HT-29 (cell line): ENCODE measurements at places on chromosomes 4 and X. TPM values are rescaled to one million over a fixed set of nuclear protein-coding genes. Genes with fewer than 3 reads are reported as not detected.

GRCh38 chrX:100328351-100328750 is 81.7 kb downstream of the PCDH19 start:
- no peak for DNase-seq

DNA sequence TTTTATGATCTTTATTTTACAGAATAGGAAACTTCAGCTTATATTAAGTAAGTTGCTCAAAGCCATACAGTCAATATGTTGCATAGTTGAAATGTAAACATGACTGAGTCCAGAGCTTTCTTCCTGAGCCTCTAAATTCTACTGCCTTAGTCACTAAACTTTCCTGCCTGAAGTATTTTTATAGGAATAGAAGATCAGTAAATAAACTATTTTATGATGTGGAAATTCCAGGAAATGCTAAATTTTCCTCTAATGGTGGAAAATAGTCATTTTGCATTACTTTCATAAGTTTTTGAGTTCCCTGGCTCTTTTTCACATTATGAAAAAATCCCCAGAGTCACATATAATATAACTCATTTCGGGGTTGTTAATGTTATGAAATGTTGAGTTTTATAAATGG is 182.8 kb downstream of the BANK1 start:
- DNase-seq, result no peak

- no peak for DNase-seq
Observed at GRCh38 chr4:144645631-144646522, at the start of gene HHIP. Gene HHIP (plus strand): TSS chr4:144646156. CDS start chr4:144646676, 520 bp downstream.

- no peak for DNase-seq
Observed at GRCh38 chr4:72444092-72444491, 124.9 kb downstream of the ADAMTS3 start.

- DNase-seq, result no peak
Observed at GRCh38 chrX:48992341-48992740, 9.7 kb downstream of the GRIPAP1 start.

DNA sequence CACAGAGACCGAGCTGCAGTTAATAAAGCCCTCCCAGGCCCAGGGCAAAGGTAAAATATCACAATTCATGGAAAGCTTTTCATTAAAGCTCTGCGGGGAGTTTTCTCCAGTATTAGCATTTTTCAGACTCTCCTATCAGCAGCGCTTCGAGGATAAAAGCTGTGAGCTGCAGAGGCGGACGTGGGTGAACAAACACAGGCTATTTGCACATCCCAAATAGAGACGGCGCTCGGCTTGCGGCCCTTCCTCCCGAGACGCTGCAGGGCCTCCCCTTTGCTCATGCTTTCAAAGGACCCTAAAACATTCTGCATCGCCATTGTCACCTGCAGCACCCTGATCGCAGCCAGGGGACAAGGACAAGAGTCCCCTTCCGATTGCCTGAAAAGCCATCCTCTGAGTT is 97.3 kb downstream of the SORCS2 start:
- no peak for DNase-seq

DNA sequence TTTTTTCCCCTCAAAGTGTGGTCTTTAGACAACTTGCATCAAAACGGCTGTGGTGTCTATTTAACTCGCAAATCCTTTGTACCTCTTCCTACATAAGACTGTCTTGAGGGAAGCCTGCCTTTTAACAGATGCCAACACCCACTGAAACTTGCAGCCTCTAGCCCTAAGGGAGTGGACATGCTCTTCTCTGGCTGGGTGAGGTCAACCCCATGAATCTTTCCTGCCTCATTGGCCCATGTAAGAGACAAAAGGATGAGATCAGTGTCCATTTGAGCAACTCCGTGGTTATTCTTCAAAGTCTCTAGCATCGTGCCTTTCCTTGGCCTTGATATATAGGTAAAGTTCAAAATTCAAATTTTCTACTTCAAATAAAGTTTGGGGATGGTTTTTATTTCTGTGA is 134.7 kb downstream of the SHROOM3 start:
- no peak for DNase-seq

- no peak for DNase-seq
Observed at GRCh38 chr4:2750719-2751605, 5.2 kb downstream of the TNIP2 start.

- DNase-seq, result no peak
Observed at GRCh38 chr4:8120501-8120900, 38.1 kb downstream of the ABLIM2 start.

DNA sequence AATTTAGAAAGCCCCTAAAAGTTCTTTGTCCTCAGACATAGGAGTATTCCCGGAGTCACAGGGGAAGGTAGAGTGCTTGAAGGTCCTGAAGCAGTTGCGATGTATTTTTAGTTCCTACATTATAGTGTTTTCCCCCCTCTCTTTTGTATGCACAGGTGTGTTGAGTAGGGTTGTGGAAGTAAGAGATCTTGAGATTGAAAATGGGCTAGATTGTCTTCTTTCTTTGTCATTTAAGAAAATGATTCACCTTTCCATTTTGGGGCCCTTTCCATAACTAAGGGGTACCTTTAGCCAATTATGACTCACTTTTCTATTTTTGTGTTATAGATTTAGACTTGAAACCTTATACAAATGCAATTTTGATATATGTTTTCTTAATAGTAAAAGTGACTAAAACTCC is 75.8 kb upstream of the AFF2 start:
- DNase-seq, result no peak

DNA sequence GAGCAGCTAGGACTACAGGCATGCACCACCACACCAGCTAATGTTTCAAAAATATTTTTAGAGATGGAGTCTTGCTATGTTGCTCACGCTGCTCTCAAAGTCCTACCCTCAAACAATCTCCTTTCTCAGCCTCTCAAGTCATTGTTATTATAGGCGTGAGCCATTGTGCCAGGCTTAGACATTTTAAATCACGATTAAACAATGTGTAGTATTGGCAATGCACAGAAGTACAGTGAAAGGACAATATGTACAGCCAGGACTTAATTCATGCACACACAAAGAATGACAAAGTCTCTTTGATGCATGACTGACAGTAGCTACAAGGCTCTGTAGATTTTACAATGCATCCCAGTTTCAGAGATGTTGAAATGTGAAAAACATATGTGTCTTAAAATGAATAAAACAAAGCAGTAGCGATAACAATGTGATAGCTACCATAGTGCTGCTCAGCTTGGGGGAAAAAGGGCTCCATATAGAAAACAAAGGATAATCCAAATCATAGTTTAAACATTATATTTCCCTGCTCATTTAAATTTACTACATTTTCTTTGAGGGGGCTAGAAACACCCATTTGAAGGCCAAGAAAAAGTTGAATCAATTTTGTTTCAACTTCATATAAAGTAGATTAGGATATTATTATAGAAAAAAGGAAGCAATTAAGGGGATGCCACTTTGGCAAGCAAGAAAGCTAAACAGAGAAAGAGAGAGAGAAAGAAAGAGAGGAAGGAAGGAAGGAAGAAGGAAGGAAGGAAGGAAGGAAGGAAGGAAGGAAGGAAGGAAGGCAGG is 272.4 kb upstream of the SMIM31 start:
- DNase-seq, result no peak

DNA sequence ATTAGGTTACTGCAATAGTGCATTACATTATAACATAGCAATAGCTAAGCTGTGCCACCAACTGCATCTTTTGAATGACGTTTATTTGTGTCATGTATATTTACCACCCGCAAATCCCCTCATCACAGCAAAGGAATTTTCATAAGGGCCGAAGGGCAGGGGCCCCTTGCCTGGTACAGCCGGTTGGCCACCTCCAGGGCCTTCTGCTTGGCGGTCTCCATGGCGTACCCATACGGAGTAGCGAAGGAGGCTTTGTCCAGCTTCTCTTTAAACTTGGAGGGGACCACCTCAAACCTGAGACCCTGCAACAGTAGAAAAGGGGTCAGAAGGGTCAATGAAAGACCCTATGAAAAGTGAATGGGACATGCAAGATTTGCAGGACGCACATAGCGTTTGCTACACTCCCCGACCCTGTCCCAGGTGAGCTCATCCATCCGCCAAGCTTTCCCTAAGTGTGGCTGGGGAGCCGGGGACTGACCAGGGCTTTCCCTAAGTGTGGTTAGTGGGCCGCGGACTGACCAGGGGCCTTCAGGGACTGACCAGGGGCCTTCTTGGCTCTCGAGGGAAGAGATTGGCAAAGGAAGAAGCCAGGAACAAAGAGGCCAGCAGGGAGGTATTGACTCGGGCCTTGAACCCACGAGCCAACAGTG is 10.6 kb downstream of the ASMTL start:
- DNase-seq, result no peak

DNA sequence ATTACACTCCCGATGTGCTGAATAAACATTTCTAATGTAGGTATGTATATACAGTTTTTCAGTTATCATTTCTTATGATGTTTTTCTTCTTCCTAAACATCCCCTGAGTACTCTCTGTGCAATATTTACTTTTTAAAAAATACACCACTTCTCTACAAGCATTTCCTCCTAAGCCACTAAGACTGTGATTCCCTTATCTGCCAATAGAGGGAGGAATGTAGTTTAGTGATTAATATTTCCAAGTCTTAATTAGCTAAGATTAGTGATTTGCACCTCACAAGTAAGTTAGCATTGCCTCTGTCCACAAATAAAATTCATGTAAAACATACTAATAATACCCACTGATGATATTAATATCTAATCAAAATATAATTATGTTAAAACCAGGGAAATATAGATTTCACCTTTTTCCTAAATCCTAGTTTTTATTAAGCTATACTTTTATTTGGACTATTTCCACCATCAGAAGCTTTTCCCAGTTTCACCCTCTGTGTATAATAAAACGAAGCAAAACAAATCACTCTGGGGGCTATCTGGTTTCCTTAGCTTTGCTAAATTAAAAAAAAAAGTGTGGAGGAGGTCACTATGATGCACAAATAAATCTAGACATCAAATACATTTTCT is 909.1 kb downstream of the FAT4 start:
- peak; percentile 67 for DNase-seq

DNA sequence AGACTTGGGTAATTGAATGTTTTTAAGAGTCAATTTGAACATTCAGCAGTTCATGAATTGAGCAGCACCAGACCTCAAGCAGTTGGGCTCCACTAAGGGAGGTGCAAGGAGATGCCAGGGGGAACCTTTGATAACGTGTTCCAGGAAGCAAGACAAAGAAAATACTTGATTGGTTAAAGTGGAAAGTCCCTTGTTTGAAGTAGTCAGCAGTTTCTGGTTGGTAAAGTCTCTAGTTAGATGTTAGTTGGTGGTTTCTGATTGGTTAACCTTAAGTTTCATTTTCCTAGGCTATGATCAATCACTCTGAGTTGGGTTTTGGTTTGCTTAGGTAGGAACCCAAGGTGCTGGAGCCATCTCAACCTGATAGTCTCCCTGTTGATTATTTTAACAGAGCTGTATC is 4.0 kb downstream of the HERC6 start:
- DNase-seq, result no peak

- no peak for DNase-seq
Observed at GRCh38 chrX:122833230-122833629, 350.8 kb upstream of the GRIA3 start.

- no peak for DNase-seq
Observed at GRCh38 chr4:21387683-21388082, 560.9 kb downstream of the KCNIP4 start.

DNA sequence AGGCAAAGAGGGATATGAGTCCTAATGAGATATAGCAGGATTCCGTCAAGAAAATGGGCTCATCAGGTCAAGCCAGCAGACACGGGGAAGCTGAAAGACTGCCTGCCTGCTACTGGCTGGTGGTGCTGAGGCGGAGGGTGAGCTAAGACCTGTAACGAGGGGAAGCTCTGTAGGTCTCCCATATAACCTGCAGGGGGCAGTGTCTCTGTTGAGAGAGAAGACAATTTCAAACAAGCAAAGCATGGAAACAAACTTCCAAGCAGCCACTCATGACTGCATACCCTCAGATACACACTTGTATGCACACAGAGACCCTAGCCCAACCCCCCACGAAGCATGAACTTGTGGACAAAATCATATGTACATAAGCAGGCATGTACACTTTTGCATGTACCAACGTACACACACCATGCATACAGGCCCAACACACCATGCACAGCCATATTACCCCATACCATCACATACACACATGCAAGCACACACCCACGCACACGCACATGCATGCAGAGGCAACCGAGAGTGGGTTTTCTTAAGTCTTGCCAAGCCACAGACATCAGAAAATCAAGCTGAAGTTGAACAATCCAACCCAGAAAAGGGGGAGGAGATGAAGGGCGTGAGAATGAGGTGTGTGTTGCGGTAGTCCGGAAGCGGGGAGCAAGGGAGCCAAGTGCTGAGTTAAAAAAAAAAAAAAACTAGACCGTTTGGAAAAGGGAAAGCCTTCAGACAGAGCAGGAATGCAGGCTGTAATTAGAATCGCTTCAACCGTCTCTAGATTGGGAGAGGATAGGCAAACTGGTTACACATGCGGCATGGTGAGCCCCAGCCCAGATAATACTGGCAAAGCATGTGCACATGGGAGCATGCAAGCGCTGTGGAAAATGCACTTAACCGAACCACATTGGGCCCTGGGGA is 71.0 kb downstream of the PJA1 start:
- peak; percentile 63 for DNase-seq

GRCh38 chr4:185421366-185422124 is 4.2 kb downstream of the UFSP2 start:
- DNase-seq, result no peak

DNA sequence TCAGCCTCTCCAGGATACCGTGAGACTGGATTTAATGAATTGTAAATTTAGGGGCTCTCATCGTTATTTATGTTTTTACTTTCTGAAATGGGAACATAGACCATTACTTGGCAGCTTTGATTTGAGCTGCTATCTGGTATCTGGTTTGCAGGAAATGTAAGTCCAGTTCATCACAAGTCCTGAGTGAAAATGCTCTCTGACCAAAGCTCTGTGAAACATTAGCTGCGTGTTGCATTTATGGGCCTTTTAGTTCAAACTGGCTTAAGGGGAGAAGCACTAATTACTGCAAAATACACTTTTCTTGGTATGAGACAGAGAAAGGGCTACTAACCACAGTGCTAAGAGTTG is 420 bp downstream of the CC2D2A start:
- no peak for DNase-seq

- DNase-seq, result no peak
Observed at GRCh38 chrX:13254870-13255269, 65.0 kb downstream of the ATXN3L start.

DNA sequence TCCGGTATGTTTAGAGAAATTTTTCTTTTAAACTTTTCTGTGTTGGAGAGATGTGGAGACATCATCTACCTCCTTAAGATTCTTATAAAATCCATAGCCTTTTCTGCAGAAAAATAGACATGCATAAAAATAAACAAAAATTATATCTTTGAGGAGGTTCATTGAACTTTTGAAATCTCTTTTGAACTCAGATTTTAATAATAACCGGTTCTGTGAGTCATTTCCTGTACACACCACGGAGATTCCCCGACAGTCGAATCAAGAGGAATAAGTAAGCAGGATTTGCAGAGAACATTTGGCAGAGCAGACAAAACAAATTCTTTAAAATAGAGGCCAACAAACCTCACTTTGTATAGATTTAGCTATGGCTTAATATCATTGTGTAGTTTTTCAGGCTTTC is 918.7 kb upstream of the POU3F4 start:
- DNase-seq, result peak; percentile 83

FAM53A gene
- 2.4 and 2.6 TPM in 2 replicates for total RNA-seq

CCDC110 gene
- not detected in 2 replicates for total RNA-seq

FAM236A gene
- not detected in 2 replicates for total RNA-seq

REPS2 gene
- total RNA-seq, result 2.4 and 9.2 TPM in 2 replicates

RAB9B gene
- not detected in 2 replicates for total RNA-seq

UCHL1 gene
- total RNA-seq, result not detected in 2 replicates

RBM46 gene
- total RNA-seq, result not detected in 2 replicates

SLC2A9 gene
- total RNA-seq, result 1.8 and 1.9 TPM in 2 replicates

SSX4 gene
- total RNA-seq, result not detected in 2 replicates

EMCN gene
- total RNA-seq, result not detected in 2 replicates

MSANTD1 gene
- total RNA-seq, result 0.41 and 0.44 TPM in 2 replicates

MAGEA12 gene
- total RNA-seq, result 6.2 and 6.8 TPM in 2 replicates

GC gene
- total RNA-seq, result not detected in 2 replicates

UGT2A1 gene
- not detected in 2 replicates for total RNA-seq

PLAC8 gene
- 9.8 and 10.8 TPM in 2 replicates for total RNA-seq

IQSEC2 gene
- total RNA-seq, result 11.7 and 13.5 TPM in 2 replicates
